ENCODE measurements at places on chromosomes 7 and 10. TPM values are rescaled to one million over a fixed set of nuclear protein-coding genes. Genes with fewer than 3 reads are reported as not detected.

GRCh38 chr10:6299234-6299633, 96.5 kb downstream of the PFKFB3 start:
- H3K4me3 ChIP-seq, result peak overlapping the region; percentile 20
- peaks cover 54% of the 10 kb centered on the region for H3K36me3 ChIP-seq

DNA sequence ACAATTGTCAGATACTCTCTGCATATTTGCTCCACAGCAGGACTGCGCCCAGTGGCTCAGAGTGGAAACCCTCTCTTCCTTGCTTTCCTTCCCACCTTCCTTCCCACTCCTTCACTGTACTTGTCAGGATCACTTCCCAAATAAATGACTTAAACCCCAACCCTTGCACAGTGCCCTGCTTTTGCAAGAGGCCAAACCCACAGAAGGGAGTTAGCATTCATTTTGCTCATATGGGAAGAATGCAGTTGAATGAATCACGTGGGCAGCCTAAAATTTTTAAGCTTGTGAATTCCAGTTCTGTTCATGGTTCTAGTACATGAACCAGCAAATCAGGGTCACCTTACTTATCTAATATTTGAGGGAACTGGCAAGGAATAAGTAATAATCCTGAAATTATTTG, 47.7 kb upstream of the SFMBT2 start:
- H3K36me3 ChIP-seq, result no peaks in the 10 kb centered on the region
- no peak overlapping the region for H3K4me3 ChIP-seq
- no peak overlapping the region for H3K27ac ChIP-seq

- no peak overlapping the region for H3K4me3 ChIP-seq
- H3K27me3 ChIP-seq, result no peaks in the 10 kb centered on the region
- no peak for DNase-seq
- no peaks in the 10 kb centered on the region for H3K36me3 ChIP-seq
- no peak overlapping the region for H3K27ac ChIP-seq
These were observed 96.2 kb downstream of the TES start for GRCh38 chr7:116306409-116307048.

Gene ANKRD30A
- total RNA-seq, result not detected

DNA sequence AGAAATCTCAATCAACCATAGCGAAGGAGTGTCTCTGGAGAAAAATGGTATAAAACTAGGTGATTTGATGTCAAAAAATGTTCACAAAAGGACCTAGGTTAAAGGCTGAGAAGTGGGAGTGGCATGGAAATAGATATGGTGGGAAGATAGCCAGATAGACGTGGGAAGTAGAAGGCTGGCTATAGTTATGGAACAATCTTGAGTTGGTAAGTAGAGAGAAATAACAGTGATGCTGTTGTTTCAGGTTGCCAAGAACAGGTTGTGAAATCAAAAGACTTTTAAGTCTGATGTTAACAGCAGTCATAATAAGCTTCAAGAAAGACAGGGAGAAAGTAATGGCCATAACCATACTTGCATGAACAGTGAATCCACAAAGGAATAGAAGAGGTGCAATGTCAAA, 106.1 kb upstream of the RSU1 start:
- no peak overlapping the region for H3K27ac ChIP-seq
- H3K27me3 ChIP-seq, result no peaks in the 10 kb centered on the region
- H3K4me1 ChIP-seq, result no peaks in the 10 kb centered on the region
- H3K4me3 ChIP-seq, result no peak overlapping the region
- DNase-seq, result no peak

Gene FAM25C
- not detected for total RNA-seq
